Spinal cord (tissue), 10 donors: ENCODE measurements at places on chromosomes 6 and 20. TPM values are rescaled to one million over a fixed set of nuclear protein-coding genes. Genes with fewer than 3 reads are reported as not detected.

TULP1 gene
- total RNA-seq = 1.3 TPM

CD164 gene
- 214 TPM for total RNA-seq

ASIP gene
- total RNA-seq = 3.5 TPM

- DNase-seq = no peak
- no peak overlapping the region for H3K4me3 ChIP-seq
- H3K27ac ChIP-seq = no peak overlapping the region
- H3K27me3 ChIP-seq = no peaks in the 10 kb centered on the region
Measured at GRCh38 chr6:1995636-1996035, 249.8 kb downstream of the GMDS start.

GRCh38 chr20:59598625-59599310, 5.6 kb upstream of the PHACTR3 start:
- peaks cover 2% of the 10 kb centered on the region for H3K27me3 ChIP-seq
- no peak overlapping the region for H3K4me3 ChIP-seq
- H3K27ac ChIP-seq = no peak overlapping the region
- H3K4me1 ChIP-seq = peaks cover 25% of the 10 kb centered on the region
- peak; percentile 92 for DNase-seq

- no peak overlapping the region for H3K27ac ChIP-seq
- no peak for DNase-seq
- H3K36me3 ChIP-seq = no peaks in the 10 kb centered on the region
- H3K4me3 ChIP-seq = no peak overlapping the region
- no peaks in the 10 kb centered on the region for H3K4me1 ChIP-seq
Measured at GRCh38 chr6:4962905-4963304, 40.9 kb downstream of the RPP40 start.

GRCh38 chr6:27775796-27776184, 136.4 kb downstream of the OR2B2 start:
- no peak for DNase-seq
- no peaks in the 10 kb centered on the region for H3K36me3 ChIP-seq
- H3K4me1 ChIP-seq = peaks cover 10% of the 10 kb centered on the region
- no peak overlapping the region for H3K27ac ChIP-seq
- H3K4me3 ChIP-seq = no peak overlapping the region
- peaks cover 13% of the 10 kb centered on the region for H3K27me3 ChIP-seq

- no peaks in the 10 kb centered on the region for H3K27me3 ChIP-seq
- H3K4me1 ChIP-seq = peaks cover 8% of the 10 kb centered on the region
- H3K4me3 ChIP-seq = peak overlapping the region; percentile 82
- H3K36me3 ChIP-seq = no peaks in the 10 kb centered on the region
- H3K27ac ChIP-seq = peak overlapping the region; percentile 97
- no peak for DNase-seq
Measured at GRCh38 chr6:26104457-26105108, 17.4 kb downstream of the HFE start.

GRCh38 chr20:21102603-21103311, 3.4 kb downstream of the LINC00237 start:
- H3K27me3 ChIP-seq = peaks cover 97% of the 10 kb centered on the region
- no peak for DNase-seq
- H3K4me1 ChIP-seq = peaks cover 45% of the 10 kb centered on the region
